Activated naive CD4-positive, alpha-beta T cell treated with anti-CD3 and anti-CD28 coated beads for 36 hours (primary cell): ENCODE measurements at places on chromosomes 2 and 18. TPM values are rescaled to one million over a fixed set of nuclear protein-coding genes. Genes with fewer than 3 reads are reported as not detected.

- no peak for DNase-seq
These were observed 106.0 kb downstream of the CYP26B1 start for GRCh38 chr2:72041638-72042111.

- DNase-seq = peak; percentile 55
These were observed 549.0 kb upstream of the VRK2 start for GRCh38 chr2:57497489-57498096.

DNA sequence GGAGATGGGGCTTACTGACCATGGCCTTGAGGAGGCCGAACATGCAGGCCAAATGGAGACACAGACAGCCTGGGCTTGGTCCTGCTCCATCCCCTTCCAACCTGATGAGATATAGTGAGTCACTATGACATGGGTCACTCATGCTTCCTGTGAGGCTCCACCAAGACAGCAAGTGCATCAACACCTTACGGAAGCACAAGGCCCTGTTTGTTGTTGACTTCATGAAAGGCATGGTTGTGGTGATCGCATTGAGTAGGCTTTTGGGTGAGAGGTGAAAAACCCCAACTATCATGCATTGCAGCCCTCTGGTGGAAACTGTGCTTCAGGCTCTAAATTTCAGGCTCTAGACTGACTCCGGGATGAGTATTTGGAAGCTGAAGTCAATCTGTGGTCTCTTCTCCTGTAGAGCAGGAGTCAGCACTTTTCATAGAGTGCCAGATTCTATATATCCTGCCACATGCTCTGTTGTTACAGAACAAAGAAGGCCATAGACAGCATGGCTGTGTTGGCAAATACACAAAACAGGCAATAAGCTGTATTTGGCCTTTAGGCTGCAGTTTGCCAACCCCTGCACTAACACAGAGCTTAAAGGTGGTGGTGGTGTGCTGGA is 10.1 kb downstream of the IL37 start:
- no peak for DNase-seq

DNA sequence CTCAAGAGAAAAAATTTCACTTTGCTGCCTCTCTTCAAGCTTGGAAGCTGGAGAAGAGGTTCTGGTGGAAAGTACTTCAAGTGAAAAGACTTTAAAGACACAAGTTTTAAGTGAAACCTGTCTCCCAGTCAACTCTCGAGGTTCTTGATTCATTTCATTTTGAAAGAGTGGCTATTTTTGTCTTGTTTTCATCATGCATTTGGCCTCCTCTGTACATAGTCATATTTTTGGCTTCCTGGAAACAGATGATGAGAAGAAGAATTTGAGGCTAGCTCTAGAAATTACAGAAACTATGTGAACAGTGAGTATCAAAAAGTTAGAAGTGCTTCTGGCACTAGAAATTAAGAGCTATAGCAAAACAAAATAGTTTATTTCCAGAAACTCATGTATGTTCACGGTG is 124.8 kb downstream of the DTNA start:
- DNase-seq = no peak

- no peak for DNase-seq
These were observed 9.9 kb downstream of the OBSL1 start for GRCh38 chr2:219561179-219562048.

SLC38A11 gene
- not detected for total RNA-seq
